PC-3 (cell line): ENCODE measurements at places on chromosomes 6 and 20. TPM values are rescaled to one million over a fixed set of nuclear protein-coding genes. Genes with fewer than 3 reads are reported as not detected.

GRCh38 chr6:129860908-129861665, at the start of gene TMEM244:
TMEM244 (minus strand) TSS chr6:129861315; CDS start chr6:129861188, 127 bp downstream.
- no peaks in the 10 kb centered on the region for H3K36me3 ChIP-seq
- H3K4me1 ChIP-seq, result peaks cover 35% of the 10 kb centered on the region
- H3K27me3 ChIP-seq, result no peaks in the 10 kb centered on the region
- peak within 1 kb of the TSS; percentile 56 for H3K4me3 ChIP-seq

DNA sequence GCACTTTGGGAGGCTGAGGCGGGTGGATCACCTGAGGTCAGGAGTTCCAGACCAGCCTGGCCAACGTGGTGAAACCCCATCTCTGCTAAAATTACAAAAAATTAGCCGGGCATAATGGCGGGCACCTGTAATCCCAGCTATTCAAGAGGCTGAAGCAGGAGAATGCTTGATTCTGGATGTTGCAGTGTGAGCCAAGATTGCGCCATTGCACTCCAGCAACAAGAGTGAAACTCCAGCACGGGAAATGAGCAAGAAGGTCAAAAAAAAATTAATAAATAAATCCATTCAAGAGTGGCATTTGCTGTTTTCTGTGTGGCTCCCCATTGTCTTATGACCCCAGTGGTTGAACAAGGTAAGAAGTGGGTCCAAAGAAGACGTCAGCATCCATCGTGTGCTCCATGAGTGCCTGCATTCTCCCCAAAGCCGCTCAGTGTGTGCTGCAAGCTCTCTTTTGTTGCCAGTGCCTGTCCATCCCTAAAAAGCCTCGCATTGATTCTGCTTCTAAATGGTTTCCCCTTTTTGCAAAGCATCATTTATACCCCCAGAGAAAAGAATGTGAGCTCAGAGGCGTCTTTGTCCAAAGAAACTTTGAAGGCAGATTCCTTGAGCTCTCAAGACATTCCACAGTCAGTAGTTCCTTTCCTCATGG, 38.8 kb upstream of the MAP3K4 start:
- H3K4me3 ChIP-seq, result no peak overlapping the region
- peaks cover 14% of the 10 kb centered on the region for H3K4me1 ChIP-seq
- no peak for DNase-seq
- no peak overlapping the region for H3K27ac ChIP-seq
- no peaks in the 10 kb centered on the region for H3K36me3 ChIP-seq

GRCh38 chr6:25413207-25413905, 134.2 kb downstream of the CARMIL1 start:
- H3K36me3 ChIP-seq, result no peaks in the 10 kb centered on the region
- H3K4me3 ChIP-seq, result no peak overlapping the region
- no peaks in the 10 kb centered on the region for H3K27me3 ChIP-seq
- H3K27ac ChIP-seq, result no peak overlapping the region

DNA sequence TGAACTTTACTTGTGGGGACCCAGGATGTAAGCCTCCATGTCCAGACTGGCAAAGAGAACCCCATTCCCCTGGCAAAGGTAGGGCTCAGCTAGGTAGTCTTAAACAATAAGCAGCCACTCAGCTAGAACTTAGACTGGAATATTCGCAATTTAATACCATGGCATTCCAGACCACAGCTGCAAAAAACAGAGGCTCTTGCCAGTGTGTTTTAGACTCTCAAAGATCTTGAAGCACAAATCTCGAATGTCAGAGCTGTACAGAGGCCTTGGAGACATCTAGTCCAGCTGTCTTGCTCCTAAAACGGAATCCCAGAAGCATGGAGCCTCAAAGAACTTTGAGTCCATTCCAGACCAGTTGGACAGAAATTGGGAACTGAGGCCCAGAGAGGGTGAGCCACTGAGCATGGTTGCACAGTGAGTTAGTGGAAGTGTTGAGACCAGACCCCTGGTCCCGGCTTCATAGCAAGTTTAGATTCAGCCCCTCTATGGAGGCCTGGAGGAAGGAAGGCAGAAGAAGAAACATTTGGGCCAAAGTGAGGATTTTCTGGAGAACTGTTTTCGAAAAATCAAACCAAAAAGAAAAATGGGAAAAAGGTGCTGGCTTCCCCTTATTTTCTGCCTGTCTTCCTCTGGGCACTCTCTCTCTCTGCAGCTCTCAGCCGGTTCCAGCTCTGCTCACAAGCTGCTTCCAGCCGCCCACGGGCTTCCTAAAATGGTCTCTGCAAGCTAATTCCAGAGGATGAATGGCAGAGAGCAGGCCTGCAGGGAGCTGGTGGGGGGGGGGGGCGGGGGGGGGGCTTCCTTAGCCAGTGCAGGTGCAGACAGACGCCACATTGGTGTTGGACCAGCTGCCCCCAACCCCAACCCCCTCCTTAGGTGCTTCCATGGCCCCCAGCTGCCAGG, 32.4 kb downstream of the AAR2 start:
- no peaks in the 10 kb centered on the region for H3K36me3 ChIP-seq
- H3K27ac ChIP-seq, result no peak overlapping the region
- H3K4me1 ChIP-seq, result no peaks in the 10 kb centered on the region
- no peak for DNase-seq
- no peak overlapping the region for H3K4me3 ChIP-seq

GRCh38 chr6:141488488-141488887, 644.2 kb upstream of the GJE1 start:
- peaks cover 10% of the 10 kb centered on the region for H3K4me1 ChIP-seq
- no peak overlapping the region for H3K27ac ChIP-seq
- H3K4me3 ChIP-seq, result no peak overlapping the region
- DNase-seq, result no peak

- H3K36me3 ChIP-seq, result no peaks in the 10 kb centered on the region
- 0 out of 2 replicates have a peak, but pooled peaks cover 4% of the 10 kb centered on the region for H3K4me1 ChIP-seq
- no peak for DNase-seq
- no peaks in the 10 kb centered on the region for H3K27me3 ChIP-seq
These were observed 63.8 kb upstream of the ATXN1 start for GRCh38 chr6:16824845-16825685.

GRCh38 chr6:31577579-31577966, 2.2 kb downstream of the TNF start:
- no peak overlapping the region for H3K4me3 ChIP-seq
- H3K36me3 ChIP-seq, result no peaks in the 10 kb centered on the region
- H3K27me3 ChIP-seq, result no peaks in the 10 kb centered on the region
- peaks cover 11% of the 10 kb centered on the region; the same call in 1 of the 2 replicates for H3K4me1 ChIP-seq

DNA sequence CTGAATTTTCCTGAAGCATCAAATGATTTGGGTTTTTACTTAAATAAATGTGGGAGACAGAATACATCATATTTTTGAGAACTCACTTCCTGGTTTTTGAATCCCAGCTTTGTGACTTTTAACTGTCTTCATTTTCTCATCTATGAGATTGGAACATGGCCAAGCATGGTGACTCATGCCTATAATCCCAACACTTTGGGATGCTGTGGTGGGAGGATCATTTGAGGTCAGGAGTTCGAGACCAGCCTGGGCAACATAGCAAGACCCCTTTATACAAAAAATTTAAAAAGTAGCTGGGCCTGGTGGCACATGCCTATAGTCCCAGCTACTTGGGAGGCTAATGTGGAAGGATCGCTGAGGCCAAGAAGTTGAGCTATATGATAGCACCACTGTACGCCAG, 122.3 kb downstream of the QKI start:
- peak; percentile 44 for DNase-seq
- H3K36me3 ChIP-seq, result 0 out of 2 replicates have a peak, but pooled peaks cover 3% of the 10 kb centered on the region
- H3K27me3 ChIP-seq, result no peaks in the 10 kb centered on the region
- H3K4me1 ChIP-seq, result peaks cover 12% of the 10 kb centered on the region; the same call in 1 of the 2 replicates
- H3K27ac ChIP-seq, result no peak overlapping the region

GRCh38 chr20:45347936-45348778, at the start of gene SDC4:
SDC4 (minus strand) TSS chr20:45348424; CDS start chr20:45348384, 40 bp downstream.
- DNase-seq, result peak; percentile 71
- peak within 1 kb of the TSS; percentile 95 for H3K27ac ChIP-seq
- H3K36me3 ChIP-seq, result no peaks in the 10 kb centered on the region

DNA sequence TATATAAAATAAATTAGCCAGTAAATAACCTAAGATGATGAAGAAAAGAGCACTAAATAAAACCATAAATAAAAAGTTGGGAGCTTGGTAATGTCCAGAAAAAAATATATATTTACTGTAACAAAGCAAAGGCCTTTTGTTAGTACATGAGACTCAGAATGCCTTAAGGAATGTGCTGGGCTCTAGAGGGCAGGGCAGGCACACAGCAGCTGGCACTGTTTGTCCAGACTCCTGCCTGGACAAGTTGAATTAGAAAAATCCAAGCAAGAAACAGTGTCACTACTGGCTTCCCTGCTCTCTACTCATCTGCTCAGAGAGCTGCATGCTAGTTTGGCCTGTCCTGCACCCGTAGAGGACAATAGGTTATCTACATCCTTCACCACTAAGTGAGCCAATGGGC, 8.8 kb downstream of the DEFB129 start:
- no peak overlapping the region for H3K27ac ChIP-seq
- H3K4me1 ChIP-seq, result no peaks in the 10 kb centered on the region
- H3K36me3 ChIP-seq, result no peaks in the 10 kb centered on the region
- peak; percentile 51 for DNase-seq
- H3K4me3 ChIP-seq, result no peak overlapping the region

- H3K27ac ChIP-seq, result peak overlapping the region; percentile 76
- H3K4me3 ChIP-seq, result no peak overlapping the region
- peaks cover 5% of the 10 kb centered on the region; the same call in 1 of the 2 replicates for H3K36me3 ChIP-seq
- no peaks in the 10 kb centered on the region for H3K27me3 ChIP-seq
- peak; percentile 98 for DNase-seq
These were observed 81.1 kb downstream of the ATP9A start for GRCh38 chr20:51687108-51687507.

GRCh38 chr6:127177030-127177922, 58.8 kb downstream of the RSPO3 start:
- H3K27ac ChIP-seq, result no peak overlapping the region
- H3K27me3 ChIP-seq, result no peaks in the 10 kb centered on the region; the same call in 1 of the 2 replicates
- no peaks in the 10 kb centered on the region for H3K36me3 ChIP-seq
- no peak overlapping the region for H3K4me3 ChIP-seq

GRCh38 chr20:50953821-50954220, 4.5 kb downstream of the DPM1 start:
- peaks cover 61% of the 10 kb centered on the region for H3K36me3 ChIP-seq
- no peak for DNase-seq
- peaks cover 17% of the 10 kb centered on the region for H3K4me1 ChIP-seq
- H3K27me3 ChIP-seq, result no peaks in the 10 kb centered on the region

Gene SEMG1
- total RNA-seq, result not detected in 2 replicates

Gene PRL
- not detected in 2 replicates for total RNA-seq

Gene GHRH
- not detected in 2 replicates for total RNA-seq
